Stimulated activated CD4-positive, alpha-beta T cell treated with anti-CD3 and anti-CD28 coated beads, TNF-alpha, amount 100 ng/mL, for 24 hours (primary cell): ENCODE measurements at places on chromosomes 1 and 21.

DNA sequence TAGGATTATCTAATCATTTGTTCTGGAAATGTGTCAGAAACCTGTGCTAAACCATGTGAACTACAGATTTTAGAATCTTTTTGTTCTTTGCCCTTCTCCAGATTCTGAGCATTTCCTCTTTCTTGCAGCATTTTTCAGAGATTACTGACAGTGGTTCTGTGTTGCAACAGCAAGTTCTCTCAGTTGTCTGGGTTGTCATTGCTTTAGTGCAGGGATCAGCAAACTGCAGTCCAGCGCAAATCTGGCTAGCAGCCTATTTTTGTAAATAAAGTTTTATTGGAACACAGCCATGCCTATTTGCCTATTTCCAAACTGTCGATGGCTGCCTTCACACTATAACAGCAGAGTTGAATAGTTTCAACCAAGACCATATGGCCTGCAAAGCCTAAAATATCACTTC is 66.3 kb upstream of the LRRC8D start:
- no peak for DNase-seq

- peak; percentile 2 for DNase-seq
Observed at GRCh38 chr1:60281360-60281932, 207.9 kb upstream of the C1orf87 start.

- DNase-seq = no peak
Observed at GRCh38 chr1:176884286-176884685, 280.2 kb downstream of the ASTN1 start.

DNA sequence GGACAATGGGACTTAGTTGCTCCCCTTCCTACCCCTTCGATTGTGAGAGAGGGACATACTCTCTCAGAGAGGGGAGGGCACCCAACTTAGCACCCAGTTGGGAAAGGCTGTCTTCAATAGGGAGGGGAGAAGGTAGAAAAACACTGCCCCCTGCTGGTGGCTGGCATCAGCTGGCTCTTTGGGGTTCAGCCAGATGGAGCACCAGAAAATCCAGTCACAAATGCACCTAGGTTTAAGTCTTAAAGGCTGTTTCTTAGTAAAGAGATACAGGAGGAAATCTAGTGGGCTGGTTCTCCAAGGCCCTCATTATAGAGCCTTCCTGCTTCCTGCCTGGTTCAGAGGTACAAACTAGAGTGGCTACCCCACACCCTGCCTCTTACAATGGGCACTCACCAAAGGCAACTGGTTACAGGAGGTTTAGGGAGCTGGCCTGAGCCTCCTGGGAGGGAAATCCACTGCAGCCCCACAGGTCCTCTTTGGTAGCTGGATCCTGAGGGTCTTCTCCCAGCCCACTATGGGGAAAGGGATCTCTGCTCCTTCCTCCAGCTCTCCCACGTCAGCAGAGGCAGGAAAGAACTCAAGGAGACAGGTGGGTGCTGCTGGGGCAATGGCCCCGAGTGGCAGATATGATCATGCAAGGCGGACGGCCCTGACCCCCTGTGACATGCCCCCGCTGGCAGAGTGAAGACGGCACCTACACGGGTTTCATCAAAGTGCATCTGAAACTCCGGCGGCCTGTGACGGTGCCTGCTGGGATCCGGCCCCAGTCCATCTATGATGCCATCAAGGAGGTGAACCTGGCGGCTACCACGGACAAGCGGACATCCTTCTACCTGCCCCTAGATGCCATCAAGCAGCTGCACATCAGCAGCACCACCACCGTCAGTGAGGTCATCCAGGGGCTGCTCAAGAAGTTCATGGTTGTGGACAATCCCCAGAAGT is 28.3 kb downstream of the EIF2D start:
- DNase-seq = peak; percentile 75

DNA sequence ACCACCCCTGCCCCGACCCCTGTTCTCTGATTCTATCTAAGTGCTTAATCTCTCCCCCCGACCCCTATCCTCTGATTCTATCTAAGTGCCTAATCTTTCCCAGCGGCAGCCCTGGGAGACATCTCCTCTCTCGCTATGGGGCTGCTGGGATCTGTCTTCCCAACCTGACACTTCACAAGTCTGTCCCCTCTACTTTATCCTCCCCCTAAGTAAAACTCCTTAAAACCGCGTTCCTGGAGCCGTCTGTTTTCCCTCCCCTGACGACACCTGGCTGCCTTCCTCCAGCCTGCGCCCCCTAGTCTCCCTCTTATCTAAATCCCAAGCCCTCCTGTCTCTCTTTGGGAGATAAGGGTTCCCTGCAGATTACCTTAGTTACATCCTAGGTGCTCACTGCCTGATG is 30.5 kb downstream of the EPHB2 start:
- DNase-seq = no peak

DNA sequence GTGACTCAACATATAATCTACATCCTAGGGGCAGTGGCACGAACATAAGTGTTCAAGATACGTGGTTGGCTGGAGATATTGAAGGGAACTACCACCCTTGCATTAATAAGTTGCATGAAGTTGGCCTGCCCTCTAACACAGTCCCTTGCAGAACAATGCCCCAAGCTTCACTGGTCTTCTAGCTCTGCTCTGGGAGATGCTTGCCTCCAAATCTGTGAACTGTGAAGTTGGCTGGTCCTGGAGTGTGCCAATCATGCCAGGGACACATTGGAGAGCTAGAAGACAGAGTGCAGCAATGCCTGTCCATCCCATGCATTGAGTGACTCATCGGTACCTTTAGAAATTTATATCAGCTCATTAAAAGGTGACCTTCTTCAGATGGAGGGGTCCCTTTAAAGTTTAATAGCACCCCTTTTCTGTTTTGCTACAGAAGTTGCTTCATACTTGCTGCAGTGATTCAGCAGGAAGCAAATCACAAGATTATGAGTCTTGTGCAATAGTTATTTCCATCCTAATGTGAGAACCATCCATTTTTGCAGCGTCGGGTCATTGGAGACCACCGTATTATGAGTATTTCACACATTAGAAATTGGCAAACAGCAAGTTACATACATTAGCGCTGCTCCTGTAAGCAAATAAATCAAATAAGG is 55.2 kb upstream of the KAZN start:
- DNase-seq = no peak

DNA sequence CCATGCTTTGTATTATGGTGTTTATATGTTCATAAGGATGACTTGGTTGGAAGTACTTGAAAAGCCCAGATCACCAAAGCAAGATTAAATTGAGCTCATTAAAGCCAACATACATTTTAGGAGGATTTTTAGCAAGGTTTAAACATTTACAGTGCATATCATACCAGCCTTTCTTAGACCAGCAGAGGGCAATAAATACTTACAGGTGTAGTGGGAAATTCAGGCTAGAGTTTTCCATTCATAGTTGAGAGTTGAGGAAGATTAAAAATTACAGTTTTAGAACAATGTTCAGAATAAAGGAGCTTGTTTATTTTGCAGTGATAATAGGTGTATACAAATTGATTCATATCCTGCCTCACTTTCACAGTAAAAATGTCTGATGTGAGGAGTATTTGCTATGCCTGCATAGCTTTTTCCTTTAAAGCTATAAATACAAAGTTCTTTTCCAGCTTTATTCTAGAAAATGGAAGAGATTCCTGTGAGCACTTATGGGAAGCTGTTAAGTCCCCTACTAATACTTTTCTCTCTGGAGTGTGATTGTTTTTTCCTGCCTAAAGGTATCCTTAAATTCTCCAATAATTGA is 35.3 kb downstream of the DTL start:
- DNase-seq = no peak

DNA sequence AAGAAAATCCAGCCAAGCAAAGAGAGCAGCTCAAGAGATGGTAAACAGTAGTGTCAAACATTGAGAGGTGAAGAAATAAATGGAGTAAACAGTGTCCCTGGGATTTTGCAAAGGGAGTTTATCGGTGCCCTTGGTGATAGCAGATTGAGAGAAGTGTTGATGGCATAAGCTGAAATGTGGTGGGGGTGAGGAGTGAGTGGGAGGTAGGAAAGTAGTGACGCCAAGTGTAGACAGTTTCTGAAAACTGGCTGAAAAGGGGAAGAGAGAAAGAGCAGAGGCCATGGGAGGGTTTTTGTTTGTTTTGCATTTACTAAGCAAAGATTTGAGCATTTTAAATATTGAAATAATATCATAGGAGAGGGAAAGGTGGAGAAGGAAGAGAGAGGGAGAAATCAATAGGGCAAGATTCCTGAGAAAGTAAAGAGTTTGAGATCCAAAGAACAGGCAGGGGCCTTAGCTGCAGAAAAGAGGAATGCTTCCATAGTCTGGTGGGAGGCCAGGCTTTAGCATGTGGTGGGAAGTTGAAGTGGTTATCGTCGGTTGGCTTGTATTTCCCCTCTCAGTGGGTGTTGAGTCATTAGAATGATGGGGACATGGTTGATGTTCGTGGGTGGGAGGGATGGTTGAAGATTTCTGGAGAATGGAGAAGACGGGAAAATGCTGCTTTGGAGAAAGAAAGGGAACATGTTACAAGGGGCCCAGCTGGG is 26.8 kb upstream of the RASAL2 start:
- DNase-seq = no peak

- no peak for DNase-seq
Observed at GRCh38 chr1:55088413-55088812, 49.1 kb downstream of the PCSK9 start.

- no peak for DNase-seq
Observed at GRCh38 chr1:53693773-53694717, 44.9 kb downstream of the GLIS1 start.
